Upper lobe of left lung (tissue), 6 donors: ENCODE measurements at places on chromosomes 7 and 10. TPM values are rescaled to one million over a fixed set of nuclear protein-coding genes. Genes with fewer than 3 reads are reported as not detected.

- DNase-seq: no peak
- H3K4me3 ChIP-seq: no peak overlapping the region
- H3K4me1 ChIP-seq: no peaks in the 10 kb centered on the region
- no peaks in the 10 kb centered on the region for H3K27me3 ChIP-seq
- H3K27ac ChIP-seq: no peak overlapping the region
Observed at GRCh38 chr7:41224063-41224763, 478.7 kb downstream of the INHBA start.

DNA sequence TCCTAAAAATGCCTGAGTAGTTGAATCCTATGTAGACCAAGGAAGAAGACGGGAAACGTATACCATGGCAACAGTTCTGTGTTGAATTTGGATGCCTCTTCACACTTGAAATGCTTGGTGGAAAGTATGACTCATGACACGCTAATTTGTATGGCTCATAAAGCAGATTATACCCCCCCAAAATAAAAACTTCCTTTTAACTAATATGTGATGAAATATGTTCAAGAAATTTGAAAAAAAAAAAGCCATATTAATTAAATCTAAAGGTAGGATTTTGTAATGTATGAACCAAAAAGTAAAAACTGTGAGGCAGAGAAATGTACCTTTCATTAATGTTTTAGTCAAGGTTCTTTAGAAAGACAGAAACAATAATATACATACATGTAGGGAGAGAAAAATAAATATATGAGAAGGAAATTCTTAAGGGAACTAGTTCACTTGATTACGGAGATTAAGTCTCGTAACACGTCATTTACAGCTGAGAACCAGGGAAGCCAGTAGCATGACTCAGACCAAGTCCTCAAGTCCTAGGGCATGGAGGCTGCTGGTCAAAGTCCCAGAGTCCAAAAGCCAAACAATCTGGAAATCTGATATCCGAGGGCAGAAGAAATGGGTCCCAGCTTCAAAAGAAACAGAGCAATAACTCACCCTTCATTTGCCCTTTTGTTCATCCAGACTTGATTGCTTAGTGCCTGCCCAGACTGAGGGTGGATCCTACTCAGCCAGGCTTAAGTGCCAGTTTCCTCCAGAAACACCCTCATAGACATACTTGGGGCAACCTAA lies 485.1 kb downstream of the SEMA3D start:
- H3K27ac ChIP-seq: no peak overlapping the region
- H3K4me3 ChIP-seq: no peak overlapping the region
- no peak for DNase-seq
- H3K27me3 ChIP-seq: no peaks in the 10 kb centered on the region
- no peaks in the 10 kb centered on the region for H3K36me3 ChIP-seq

GRCh38 chr10:125011926-125012705 lies 70.2 kb downstream of the ZRANB1 start:
- DNase-seq: no peak
- peaks cover 24% of the 10 kb centered on the region for H3K36me3 ChIP-seq
- H3K27ac ChIP-seq: no peak overlapping the region
- H3K27me3 ChIP-seq: no peaks in the 10 kb centered on the region
- peaks cover 32% of the 10 kb centered on the region for H3K4me1 ChIP-seq

DNA sequence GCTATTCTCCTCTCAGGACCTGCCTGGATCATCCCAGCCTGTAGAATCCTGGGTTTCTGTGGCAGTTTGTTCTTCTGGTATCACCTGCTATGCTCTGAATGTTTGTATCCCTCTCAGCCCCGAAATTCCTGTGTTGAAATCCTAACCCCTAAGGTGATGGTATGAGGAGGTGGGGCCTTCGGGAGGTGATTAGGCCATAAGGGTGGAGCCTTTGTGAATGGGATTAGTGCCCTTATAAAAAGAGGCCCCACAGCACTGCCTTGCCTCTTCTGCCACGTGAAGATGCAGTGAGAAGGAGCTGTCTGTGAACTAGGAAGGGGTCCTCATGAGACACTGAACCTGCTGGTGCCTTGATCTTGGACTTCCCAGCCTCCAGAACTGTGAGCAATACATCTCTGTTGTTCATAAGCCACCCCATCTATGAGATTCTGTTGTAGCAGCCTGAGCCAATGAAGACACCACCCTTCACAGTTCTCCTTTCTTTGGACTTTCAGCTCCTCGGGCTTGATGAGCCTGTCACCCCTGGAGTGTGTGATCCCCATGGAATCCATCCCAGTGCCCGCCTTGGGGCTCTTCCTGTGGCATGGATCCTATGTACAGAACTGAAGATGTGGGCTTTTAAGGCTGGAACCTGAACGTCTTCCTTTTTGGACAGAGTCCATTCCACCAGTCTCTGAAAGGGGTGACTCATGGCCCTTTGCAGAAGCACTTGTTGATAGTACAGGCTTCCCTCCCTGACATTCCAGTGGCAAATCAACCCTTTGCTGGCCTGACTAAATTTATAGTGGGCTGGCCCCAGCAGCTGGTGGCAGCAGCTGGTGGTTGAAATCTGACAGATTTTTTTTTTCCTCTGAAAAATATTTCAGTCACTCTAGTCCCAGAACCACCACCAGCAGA lies 138.0 kb downstream of the TACC2 start:
- no peak for DNase-seq
- H3K27me3 ChIP-seq: no peaks in the 10 kb centered on the region

- no peaks in the 10 kb centered on the region for H3K27me3 ChIP-seq
- H3K27ac ChIP-seq: no peak overlapping the region
- no peak overlapping the region for H3K4me3 ChIP-seq
Observed at GRCh38 chr10:116704926-116705325, 37.4 kb downstream of the HSPA12A start.

DNA sequence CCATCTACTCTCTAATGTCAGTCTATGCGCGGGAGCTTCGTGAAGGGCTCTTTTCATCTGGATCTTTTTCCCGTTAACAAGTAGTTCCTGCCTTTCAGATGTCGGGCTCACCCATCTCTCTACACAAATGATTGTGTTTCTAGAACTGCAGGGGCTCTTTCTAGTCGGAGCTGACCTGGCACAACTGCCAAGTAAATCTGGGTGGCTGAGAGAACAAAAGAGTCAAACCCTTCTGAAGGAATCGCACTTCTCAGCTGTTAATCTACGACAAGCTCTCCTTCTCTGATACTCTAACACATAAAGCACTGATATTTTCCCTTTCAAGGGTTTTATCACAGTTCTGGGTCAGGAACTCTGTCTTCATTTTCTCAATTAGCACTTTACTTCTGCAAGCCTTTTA lies 144.7 kb downstream of the NRP1 start:
- peaks cover 19% of the 10 kb centered on the region for H3K4me1 ChIP-seq
- H3K4me3 ChIP-seq: no peak overlapping the region
- DNase-seq: no peak

- no peaks in the 10 kb centered on the region for H3K36me3 ChIP-seq
- H3K4me1 ChIP-seq: peaks cover 11% of the 10 kb centered on the region
- no peak overlapping the region for H3K27ac ChIP-seq
- H3K27me3 ChIP-seq: no peaks in the 10 kb centered on the region
- no peak overlapping the region for H3K4me3 ChIP-seq
Observed at GRCh38 chr10:21293518-21294356, 231.7 kb downstream of the SKIDA1 start.

GRCh38 chr10:52228556-52228955 lies 85.5 kb upstream of the DKK1 start:
- no peak for DNase-seq
- H3K27me3 ChIP-seq: no peaks in the 10 kb centered on the region
- H3K27ac ChIP-seq: no peak overlapping the region
- H3K36me3 ChIP-seq: no peaks in the 10 kb centered on the region
- H3K4me1 ChIP-seq: peaks cover 7% of the 10 kb centered on the region

DNA sequence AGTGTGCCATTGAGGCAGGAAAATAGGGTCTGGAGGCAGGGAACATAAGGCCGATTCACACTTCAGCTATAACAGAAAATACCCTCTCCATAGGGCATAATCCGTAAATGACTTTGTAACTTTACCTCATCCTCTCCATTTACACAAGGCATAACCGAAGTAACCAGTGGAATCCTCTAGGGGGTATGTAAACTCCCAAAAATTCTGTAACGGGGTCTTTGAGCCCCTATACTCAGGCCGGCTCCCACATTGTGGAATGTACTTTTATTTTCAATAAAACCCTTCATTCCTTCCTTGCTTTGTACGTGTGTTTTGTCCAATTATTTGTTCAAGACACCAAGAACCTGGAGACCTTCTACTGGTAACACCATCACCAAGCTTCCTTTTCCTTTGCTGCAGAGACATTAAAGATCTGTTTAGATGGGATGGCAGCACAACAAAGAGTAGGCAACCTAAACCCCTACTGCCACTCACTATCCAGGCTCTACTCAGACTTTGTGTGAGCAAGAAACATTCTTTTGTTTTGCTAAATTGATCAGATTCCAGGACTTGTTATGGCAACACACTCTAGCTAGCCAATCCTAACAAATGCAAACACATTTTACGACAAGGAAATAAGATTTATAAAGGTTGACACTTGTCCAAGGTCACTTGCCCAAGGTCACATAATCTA lies 99.3 kb downstream of the DGKI start:
- H3K27me3 ChIP-seq: no peaks in the 10 kb centered on the region
- H3K4me1 ChIP-seq: no peaks in the 10 kb centered on the region
- DNase-seq: no peak
- no peak overlapping the region for H3K27ac ChIP-seq

- DNase-seq: no peak
- H3K36me3 ChIP-seq: peaks cover 33% of the 10 kb centered on the region
- peaks cover 6% of the 10 kb centered on the region for H3K4me1 ChIP-seq
- H3K4me3 ChIP-seq: no peak overlapping the region
- H3K27me3 ChIP-seq: no peaks in the 10 kb centered on the region
Observed at GRCh38 chr7:75533926-75534325, 41.8 kb downstream of the SPDYE5 start.

GRCh38 chr10:31905586-31905985 lies 23.0 kb downstream of the ARHGAP12 start:
- DNase-seq: no peak
- no peaks in the 10 kb centered on the region for H3K4me1 ChIP-seq
- H3K36me3 ChIP-seq: peaks cover 13% of the 10 kb centered on the region

DNA sequence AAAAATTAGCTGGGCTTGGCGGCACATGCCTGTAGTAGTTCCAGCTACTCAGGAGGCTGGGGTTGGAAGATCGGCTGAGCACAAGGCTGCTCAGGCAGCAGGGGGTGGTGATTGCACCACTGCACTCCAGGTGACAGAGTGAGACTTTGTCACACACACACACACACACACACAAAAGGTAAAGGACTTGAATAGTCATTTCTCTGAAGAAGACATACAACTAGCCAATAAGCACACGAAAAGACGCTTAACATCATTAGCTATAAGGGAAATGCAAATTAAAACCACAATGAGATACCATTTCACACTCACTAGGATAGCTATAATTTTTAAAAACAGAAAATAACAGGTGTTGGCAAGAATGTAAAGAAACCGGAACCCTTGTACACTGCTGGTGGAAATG lies 48.6 kb downstream of the HIP1 start:
- H3K27ac ChIP-seq: no peak overlapping the region
- DNase-seq: no peak
- H3K27me3 ChIP-seq: no peaks in the 10 kb centered on the region
- peaks cover 12% of the 10 kb centered on the region for H3K4me1 ChIP-seq
- H3K4me3 ChIP-seq: no peak overlapping the region

GRCh38 chr7:70529914-70530585 lies 601.9 kb upstream of the GALNT17 start:
- no peak overlapping the region for H3K4me3 ChIP-seq
- no peaks in the 10 kb centered on the region for H3K36me3 ChIP-seq
- DNase-seq: no peak
- H3K27ac ChIP-seq: no peak overlapping the region

DNA sequence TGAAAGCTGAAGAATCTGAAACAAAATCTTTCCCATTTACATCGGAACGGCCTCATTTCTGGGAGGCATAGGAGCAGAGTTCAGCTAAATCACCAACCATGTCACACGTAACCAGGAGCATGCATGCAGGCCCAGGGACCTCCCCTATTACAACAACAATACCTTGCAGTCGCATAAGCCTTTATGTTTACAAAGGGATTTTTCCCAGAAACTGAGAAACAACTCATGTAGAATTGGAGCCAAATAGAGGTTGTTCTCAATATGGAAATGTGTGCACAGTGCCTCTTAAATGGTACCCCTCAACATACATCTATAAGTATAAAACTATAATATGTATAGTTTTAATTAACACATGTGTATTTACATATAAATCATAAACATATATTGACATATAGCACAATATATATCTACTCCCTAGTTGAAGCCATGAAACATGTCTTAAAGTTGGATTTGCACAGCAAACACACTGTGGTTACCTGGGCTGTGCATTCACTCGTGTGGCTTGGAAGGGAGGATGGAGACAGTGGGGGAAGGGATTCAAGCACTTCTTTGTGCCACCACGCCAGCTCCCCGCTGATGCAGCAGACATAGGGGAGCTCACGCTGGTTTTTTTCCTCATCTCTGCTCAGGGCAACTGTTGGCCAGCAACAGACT lies 35.0 kb upstream of the DGKI start:
- H3K4me1 ChIP-seq: no peaks in the 10 kb centered on the region
- no peak overlapping the region for H3K4me3 ChIP-seq
- no peak overlapping the region for H3K27ac ChIP-seq
- no peaks in the 10 kb centered on the region for H3K27me3 ChIP-seq

GRCh38 chr7:141410353-141411000 lies 140.7 kb upstream of the AGK start:
- no peak for DNase-seq
- H3K27ac ChIP-seq: no peak overlapping the region
- no peaks in the 10 kb centered on the region for H3K36me3 ChIP-seq

- H3K4me3 ChIP-seq: peak overlapping the region; percentile 83
- H3K27ac ChIP-seq: peak overlapping the region; percentile 83
- H3K4me1 ChIP-seq: peaks cover 42% of the 10 kb centered on the region
- H3K27me3 ChIP-seq: no peaks in the 10 kb centered on the region
Observed at GRCh38 chr7:23298141-23298881, 828 bp upstream of the MALSU1 start.

DNA sequence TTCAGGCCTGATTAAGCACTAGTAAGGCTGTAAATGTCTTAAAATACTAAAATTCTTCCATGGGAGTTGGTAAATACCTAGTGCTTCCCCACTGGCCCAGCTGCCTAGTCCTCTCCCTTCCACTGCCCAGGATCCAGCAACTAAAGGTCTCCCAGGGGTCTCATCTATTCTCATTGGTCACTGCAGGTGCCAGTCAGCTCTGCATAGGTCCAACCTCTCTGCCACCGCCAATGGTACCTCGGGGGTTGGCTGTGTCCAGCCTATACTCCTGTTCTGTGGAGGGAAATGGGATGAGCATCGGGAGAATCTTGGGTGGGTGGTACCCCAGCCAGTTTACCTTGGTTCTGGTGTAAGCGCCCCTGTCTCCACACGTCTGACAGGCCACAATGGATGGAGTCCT lies 6.1 kb upstream of the CREB5 start:
- no peak overlapping the region for H3K27ac ChIP-seq
- H3K36me3 ChIP-seq: no peaks in the 10 kb centered on the region
- no peak for DNase-seq

- H3K4me1 ChIP-seq: peaks cover 18% of the 10 kb centered on the region
- no peak overlapping the region for H3K4me3 ChIP-seq
- H3K36me3 ChIP-seq: no peaks in the 10 kb centered on the region
- H3K27me3 ChIP-seq: no peaks in the 10 kb centered on the region
Observed at GRCh38 chr10:95759233-95759826, 3.4 kb downstream of the ENTPD1 start.

- DNase-seq: no peak
- no peaks in the 10 kb centered on the region for H3K4me1 ChIP-seq
Observed at GRCh38 chr10:64350665-64351064, 829.5 kb downstream of the REEP3 start.

NPFFR1 gene
- total RNA-seq: 0.30 TPM

TMEM236 gene
- 1.4 TPM for total RNA-seq

AGAP3 gene
- 289 TPM for total RNA-seq

NUPR2 gene
- not detected for total RNA-seq

KCNK18 gene
- not detected for total RNA-seq

RP9 gene
- 8.6 TPM for total RNA-seq

SDHAF3 gene
- total RNA-seq: 9.1 TPM

SYT15 gene
- 19.3 TPM for total RNA-seq

OR2F1 gene
- total RNA-seq: not detected
